ENCODE measurements at places on chromosomes 6 and 20.
A peak's percentile ranks its signal among the peaks of the same experiment; 100 is the strongest.

DNA sequence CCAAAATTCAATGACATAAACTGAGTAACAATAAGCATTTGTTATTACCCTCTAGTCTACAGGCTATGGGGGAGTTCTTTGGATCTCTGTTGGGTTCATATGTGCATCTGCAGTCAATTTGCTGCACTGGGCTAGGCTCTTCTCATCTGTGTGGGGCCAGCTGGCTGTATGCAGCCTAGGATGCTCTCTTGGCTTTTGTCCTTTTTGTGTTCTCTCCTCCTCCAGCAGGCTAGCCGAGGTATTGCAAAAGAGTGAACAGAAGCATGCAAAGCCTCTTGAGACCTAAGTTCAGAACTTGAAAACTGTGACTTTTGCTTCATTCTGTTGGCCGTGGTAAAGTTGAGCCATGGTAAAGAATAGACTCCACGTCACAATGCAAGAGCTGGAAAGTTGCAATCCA is 62.8 kb upstream of the FOXO3 start:
- peak; percentile 66 for DNase-seq

GRCh38 chr6:108872141-108872557 is 23.9 kb downstream of the ARMC2 start:
- DNase-seq, result no peak

DNA sequence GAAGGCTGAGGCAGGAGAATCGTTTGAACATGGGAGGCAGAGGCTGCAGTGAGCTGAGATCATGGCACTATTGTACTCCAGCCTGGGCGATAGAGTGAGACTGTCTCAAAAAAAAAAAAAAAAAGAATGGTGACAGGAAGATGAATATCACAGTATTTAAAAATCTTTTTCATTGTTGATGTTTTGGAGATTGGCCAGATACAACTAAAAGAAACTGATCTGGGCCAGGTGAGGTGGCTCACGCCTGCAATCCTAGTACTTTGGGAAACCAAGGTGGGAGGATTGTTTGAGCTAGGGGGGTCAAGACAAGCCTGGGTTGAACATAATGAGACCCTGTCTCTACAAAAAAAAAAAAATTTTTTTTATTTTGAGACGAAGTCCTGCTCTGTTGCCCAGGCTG is 52.1 kb downstream of the TRAF3IP2 start:
- DNase-seq, result no peak

- DNase-seq, result no peak
Observed at GRCh38 chr6:19597809-19598320, 239.3 kb upstream of the ID4 start.

GRCh38 chr20:8265588-8265987 is 133.5 kb downstream of the PLCB1 start:
- DNase-seq, result no peak

DNA sequence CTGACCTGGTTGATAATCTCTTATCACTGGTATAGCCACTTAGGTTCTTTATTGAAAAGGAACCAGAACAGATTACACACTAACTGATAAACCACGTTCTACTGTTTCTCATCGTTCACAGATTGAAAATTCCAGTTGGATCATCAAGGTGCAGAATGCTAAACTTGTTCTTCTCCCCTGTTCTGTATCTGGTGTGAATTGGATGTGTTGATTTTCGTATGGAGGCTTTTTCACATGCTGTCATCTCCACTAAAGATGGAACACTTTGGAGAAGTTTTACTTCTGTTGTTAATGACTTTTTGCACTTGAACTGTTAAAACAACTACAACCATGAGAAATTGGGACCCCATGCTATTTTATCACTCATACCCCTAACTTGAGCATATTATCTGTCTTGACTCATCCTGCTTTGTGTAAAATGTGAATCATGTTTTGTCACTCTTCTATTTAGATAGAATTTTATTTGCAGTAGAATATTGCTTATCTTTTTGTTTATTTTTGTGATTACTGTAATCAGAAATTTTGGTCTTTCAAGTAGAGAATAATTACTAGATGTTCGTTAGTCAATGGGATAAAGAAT is 17.5 kb downstream of the VAPB start:
- no peak for DNase-seq

DNA sequence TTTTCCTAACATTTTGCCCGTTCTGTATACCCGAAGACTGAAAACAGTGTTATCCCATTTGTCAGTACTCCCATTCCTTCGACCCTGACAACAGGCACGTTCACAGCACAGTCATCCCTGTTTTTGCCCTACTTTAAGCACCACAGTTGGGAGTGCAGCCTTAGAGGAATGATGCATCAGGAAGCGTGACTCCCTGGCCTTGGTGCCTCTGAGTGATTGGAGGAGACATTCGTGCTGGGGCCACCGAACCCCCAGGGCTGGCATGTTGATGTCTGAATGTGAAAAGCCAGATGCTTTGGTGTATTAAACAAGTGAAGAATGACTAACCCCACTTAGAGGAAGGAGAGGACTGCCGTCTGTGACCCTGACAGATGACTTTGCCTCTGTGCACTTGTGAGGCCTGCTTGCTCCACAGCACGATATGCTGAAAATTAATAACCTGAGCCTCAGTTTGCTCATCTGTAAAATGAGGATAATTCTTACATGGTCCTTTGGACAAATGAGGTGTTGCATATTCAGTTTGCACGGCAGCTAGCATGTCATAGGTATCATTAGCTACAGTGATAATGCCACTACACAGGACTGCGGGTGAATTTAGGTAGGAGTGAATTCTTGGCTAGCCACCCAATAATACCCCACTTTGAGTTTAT is 36.0 kb downstream of the STK35 start:
- DNase-seq, result no peak

- no peak for DNase-seq
Observed at GRCh38 chr6:169188475-169188874, 65.2 kb downstream of the THBS2 start.

DNA sequence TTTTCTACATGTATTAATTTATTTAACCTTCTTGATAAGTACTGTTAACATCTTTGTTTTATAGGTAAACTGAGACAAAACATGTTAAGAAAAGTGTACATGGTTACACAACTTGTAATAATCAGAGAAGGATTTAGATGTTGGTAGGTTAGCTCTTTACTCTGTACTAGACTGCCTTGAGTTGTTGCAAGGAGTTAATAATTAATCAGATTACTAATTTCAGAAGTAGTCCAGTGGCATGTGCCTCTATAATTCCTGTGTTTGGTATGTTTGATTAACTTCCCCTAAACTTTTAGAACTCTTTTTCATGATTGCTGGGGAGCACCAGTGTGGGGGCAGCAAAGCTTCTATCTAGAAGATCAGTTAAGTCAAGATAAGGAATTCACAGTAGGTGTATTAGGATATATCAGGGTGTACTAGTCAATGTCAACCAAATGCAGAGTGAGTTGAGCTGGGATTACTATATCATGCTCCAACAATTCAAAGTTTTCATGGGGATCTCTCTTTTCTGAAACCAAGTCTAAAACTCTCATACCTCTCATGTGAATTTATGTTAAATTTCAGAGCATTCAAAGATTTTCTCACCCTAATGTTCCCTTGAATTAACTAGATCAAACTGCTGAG is 129.7 kb upstream of the AHI1 start:
- no peak for DNase-seq

DNA sequence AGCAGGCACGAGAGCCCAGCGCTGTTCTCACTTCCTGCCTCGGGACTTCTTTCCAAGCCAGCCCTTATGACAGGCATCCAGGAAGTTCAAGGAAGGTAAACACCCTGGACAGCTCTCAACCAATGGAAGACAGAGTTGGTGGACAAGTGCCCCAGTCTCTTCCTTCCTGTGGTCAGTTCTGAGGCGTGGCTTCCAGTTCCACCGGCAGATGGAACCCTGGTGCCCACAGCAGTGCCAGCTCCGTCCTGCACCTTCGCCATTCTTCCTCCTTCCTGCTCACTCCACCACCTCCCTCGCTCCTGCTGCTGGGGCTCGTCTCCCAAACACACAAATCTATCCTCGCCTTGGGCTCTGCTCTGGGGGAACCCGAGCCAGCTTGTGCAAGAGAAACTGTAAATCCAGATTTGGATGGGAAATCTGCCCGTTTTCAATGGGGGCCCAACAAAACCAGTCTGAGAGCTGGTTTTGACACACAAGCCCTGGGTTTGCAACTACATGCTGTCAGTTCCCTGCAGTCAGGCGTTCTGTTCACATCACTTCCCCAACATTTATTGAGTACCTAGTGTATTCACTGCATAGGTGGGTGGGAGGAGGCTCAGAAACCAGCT is 162.7 kb downstream of the GRM4 start:
- peak; percentile 47 for DNase-seq

DNA sequence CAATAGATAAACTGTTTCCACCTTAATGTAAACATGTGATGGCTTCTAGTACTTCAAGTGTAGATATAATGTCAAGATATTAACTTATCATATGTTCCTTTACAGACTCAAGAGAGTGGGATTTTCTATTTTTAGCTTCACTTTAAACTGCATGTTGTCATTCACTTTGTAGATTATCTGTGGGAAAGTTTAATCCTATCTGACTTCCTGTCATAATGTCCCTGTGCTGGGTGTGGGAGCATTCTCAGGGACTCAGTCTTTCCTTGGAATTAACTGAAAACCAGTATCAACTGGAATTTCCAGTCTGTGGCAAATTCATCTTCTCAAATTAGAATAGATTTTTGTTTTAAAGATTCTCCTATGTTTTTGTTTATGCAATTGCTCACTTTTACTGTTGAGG is 226.1 kb upstream of the FERMT1 start:
- DNase-seq, result no peak

DNA sequence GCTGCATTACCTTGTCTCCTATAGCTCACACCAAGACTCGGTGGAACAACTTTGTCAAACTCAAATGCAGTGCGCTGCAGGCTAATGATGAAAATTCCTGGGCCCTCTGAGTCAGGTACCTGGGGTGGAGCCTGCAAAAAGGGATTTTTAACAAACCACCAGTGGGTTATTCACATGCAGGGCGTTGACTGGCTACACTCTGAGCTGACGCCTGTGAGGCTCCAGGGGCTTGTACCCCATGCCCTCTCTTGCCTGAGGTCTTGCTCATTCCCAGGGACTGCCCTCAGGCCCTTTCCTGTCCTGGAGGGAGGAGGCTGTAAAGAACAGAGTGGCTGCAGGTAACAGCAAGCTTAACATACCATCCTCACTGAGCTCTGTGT is 9.2 kb downstream of the GTSF1L start:
- no peak for DNase-seq

- DNase-seq, result no peak
Observed at GRCh38 chr6:123007885-123008284, 11.8 kb downstream of the CLVS2 start.

DNA sequence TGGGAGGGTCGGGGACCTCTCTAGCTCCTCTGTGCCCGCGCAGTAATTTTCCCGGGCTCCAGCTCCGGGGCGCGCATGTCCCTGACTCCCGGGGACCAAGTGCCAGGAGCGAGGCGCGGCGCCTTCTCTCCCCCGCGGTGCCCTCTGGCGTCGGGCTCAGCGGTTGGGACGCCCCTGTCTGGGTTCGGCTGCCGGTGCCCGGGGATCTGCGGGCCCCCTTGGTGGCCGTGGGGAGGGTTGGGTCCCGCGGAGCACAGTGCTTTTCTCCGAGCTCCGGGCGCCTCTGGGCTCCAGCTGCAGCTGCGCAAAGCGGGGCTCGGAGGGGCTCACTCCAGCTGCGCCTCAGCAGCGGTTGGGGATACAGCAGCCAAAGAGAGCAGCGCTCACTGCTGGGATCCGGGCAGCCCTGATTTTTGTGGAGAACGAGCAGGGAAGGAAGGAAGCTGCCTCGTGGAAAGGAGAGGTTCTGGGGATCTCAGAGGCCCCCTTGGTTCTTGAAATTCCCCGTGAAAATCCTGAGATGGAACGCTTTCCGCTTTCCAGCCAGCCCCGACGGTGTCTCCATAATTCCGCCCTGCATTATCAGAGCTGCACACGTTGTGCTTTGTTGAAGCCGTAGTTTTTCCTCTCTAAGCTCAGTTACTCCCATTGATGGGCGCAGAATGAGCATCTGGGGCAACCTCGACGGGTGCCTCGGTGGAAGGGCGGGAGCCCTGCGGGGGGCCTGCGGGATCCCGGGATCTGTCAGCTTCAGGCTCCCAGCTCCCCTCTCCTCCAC is 861 bp downstream of the PPP1R14C start:
- DNase-seq, result no peak

DNA sequence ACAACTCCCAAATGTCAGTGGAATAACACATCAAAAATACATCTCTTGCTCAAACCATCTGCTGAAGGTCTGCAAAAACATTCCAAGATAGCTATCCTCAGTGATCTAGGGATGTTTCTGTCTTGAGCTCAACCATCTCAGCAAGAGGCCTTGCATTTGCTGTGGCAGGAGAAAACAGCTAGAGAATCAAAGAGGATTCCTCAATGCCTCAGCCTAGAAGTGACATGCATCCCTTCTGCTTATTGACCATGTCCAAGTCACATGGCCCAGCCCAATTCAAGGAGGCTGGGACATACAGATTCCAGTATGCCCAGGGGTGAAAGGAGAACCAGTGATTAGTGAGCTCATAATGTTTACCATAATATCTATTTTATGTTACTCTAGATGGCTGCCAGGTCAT is 269.5 kb downstream of the PLCB1 start:
- DNase-seq, result no peak

- no peak for DNase-seq
Observed at GRCh38 chr6:56334937-56335336, 87.6 kb upstream of the COL21A1 start.

DNA sequence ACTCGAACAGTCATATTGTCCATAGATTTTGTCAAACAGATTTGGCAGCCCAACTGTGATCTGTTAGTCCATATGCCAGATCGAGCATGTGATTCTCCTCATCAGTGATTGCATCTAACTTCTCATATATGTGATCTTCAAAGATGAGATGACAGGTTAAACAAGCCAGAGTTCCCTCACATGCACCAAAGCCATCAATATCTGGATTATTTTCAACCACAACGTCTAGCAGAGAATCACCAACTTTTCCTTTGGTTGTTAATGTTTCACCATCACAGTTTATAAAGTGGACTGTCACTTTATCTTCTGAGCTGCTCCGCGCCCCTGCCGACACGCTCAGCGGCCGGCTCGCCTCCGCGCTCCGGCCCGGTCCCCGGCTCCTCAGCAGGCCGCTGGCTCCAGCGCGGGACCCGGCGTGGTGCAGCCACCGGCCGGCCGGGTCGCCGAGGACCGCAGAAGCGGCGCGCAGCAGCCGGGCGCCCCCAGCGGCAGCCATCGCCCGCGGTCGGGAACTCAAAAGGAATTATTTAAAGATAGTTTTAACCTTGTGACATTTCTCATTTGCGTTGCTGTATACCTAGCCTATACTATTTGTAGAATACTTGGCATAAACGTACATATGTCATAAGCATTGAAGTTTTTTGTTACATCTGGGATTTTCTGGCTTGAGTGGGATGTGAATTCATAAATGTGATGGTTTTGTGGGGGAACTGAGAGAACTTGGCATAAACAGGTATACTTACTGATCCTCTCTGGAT is 40.1 kb upstream of the DYNLRB1 start:
- peak; percentile 22 for DNase-seq

GRCh38 chr6:123306334-123306733 is 310.3 kb downstream of the CLVS2 start:
- no peak for DNase-seq

All from HL-60 (cell line).